ENCODE measurements at places on chromosomes 6 and 20. TPM values are rescaled to one million over a fixed set of nuclear protein-coding genes. Genes with fewer than 3 reads are reported as not detected.
A peak's percentile ranks its signal among the peaks of the same experiment; 100 is the strongest.

GRCh38 chr20:44735816-44736169 is 9.9 kb upstream of the KCNK15 start:
- H3K27me3 ChIP-seq: no peaks in the 10 kb centered on the region
- H3K4me3 ChIP-seq: no peak overlapping the region
- H3K36me3 ChIP-seq: no peaks in the 10 kb centered on the region
- H3K27ac ChIP-seq: no peak overlapping the region
- DNase-seq: no peak

DNA sequence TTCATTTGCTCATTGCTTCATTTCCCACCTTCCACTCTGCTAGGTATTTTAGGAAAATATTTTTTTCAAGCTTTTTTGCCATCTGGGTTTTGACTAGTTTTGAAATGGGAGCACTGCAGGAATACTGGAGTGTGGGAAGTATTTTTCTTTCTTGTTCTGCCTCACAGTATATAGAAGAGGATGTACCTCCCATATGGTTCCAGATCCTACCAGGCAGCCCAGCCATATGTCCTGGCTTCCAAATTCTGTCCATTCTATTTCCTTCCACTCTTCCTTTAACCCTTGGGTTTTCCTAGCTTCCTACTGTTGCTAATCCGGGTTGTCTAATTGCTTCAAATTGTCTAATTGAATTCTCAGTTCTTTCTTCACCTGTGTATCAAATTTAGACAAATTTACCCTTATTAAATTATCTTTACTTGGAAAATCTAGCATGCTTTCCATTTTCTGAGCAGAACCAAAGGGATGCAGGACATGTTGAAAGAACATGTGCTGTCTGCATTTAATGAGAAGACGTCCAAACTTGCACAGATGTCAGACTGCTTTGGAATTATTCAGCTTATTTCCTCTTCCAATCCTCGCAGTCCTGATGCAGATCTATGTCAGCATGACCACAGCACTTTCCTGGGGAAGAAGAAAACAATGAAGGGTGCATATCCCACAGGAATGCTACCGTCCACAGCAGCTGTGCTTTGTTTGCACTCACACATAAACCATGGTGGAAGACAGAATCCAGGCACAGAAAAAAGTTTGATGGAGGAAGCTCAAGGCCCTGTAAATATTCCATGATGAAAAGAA is 1273.9 kb upstream of the MAP3K7 start:
- DNase-seq: no peak
- H3K27me3 ChIP-seq: no peaks in the 10 kb centered on the region
- H3K4me3 ChIP-seq: no peak overlapping the region
- H3K4me1 ChIP-seq: no peaks in the 10 kb centered on the region

DNA sequence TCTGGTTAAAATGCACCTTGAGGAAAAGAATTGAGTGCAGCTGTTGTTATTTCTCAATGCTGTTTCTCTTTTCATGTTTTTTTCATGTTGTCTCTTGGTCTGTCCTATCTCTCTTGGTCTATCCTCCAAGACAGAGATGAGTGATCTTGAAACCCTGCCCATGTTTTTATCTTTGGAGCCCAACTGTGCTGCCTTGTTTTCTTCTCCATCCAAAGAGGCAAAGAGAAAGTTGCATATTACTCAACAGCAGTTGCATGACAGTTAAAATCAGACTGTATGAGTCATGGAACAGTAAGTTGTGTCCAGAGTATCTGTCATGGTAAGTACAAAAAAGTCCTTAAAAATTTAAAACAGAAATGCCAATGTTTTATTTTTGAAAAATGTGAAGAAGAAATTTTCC is 26.2 kb downstream of the BCAS1 start:
- H3K27me3 ChIP-seq: no peaks in the 10 kb centered on the region
- H3K27ac ChIP-seq: no peak overlapping the region
- H3K36me3 ChIP-seq: no peaks in the 10 kb centered on the region
- H3K4me3 ChIP-seq: no peak overlapping the region

The GPR63 gene
- 1.5 TPM for total RNA-seq

The ZNF343 gene
- 5.0 TPM for total RNA-seq

DNA sequence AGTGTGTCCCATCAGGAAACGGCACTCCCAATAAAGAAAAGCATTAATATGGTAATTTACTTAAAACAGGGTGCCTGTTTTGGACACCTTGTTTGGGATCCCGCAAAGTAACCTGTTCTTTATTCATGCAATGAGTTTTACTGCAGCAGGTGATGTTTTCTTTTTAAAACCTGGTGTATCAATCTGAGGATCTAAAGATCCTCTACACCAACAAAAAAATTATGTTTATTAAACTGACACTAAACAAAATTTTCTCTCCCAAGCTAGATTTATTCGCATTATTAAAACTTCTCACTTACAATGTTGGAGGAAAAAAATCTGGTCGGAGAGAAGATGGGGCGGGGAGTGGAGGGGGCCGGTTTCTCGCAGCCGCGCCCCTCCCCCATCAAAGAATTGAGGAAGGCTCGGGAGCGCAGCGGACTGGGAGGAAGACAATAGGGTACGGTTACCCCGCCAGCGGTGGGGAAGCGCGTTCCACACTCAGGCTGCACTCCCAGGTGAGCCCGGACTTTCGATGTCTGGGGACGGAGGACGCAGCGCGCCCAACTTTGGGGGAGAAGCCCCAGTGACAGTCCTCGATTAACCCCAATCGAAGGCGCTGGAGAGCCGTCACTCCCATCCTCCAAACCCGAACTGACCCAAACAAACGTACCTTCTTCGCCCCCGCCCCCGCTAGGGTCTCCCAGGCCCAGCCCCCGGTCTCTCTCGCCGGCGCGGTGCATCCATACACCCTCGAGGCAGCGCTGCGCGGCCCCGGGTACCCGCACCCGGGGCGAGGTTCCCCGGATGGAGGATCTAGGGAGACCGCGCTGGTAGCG is 1.3 kb downstream of the CD24 start:
- H3K36me3 ChIP-seq: no peaks in the 10 kb centered on the region
- H3K27ac ChIP-seq: no peak overlapping the region
- peak overlapping the region; percentile 33 for H3K4me3 ChIP-seq
- peaks cover 11% of the 10 kb centered on the region for H3K4me1 ChIP-seq
- peaks cover 89% of the 10 kb centered on the region for H3K27me3 ChIP-seq

DNA sequence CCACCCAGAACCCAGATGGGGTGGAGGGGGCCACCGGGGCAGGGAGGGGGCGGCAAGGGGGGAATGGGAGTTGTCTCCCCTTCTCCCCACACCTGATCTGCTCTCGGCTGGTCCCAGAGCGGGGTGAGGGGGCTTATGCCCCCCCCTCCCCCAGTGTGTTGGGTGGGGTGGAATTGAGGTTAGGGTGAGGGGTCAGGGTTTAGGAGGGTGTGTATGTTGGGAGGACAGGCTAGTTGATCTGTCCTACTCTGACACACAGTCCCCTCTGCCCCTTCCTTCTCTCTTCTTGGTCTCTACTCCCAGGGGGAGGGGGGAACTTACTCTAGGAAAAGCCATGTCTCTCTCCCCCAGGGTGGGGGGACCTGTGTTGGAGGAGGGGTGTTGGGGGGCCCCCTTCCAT is 1.9 kb upstream of the ZBTB9 start:
- H3K27me3 ChIP-seq: no peaks in the 10 kb centered on the region
- peaks cover 43% of the 10 kb centered on the region for H3K4me1 ChIP-seq
- DNase-seq: no peak

The HLA-DQB2 gene
- total RNA-seq: not detected

The OLIG3 gene
- total RNA-seq: not detected

- H3K36me3 ChIP-seq: no peaks in the 10 kb centered on the region
- no peak overlapping the region for H3K27ac ChIP-seq
- peaks cover 14% of the 10 kb centered on the region for H3K4me1 ChIP-seq
- H3K27me3 ChIP-seq: no peaks in the 10 kb centered on the region
- DNase-seq: no peak
Measured at GRCh38 chr6:90090866-90091265, 196.6 kb downstream of the GJA10 start.

The FAM184A gene
- total RNA-seq: 0.41 TPM

DNA sequence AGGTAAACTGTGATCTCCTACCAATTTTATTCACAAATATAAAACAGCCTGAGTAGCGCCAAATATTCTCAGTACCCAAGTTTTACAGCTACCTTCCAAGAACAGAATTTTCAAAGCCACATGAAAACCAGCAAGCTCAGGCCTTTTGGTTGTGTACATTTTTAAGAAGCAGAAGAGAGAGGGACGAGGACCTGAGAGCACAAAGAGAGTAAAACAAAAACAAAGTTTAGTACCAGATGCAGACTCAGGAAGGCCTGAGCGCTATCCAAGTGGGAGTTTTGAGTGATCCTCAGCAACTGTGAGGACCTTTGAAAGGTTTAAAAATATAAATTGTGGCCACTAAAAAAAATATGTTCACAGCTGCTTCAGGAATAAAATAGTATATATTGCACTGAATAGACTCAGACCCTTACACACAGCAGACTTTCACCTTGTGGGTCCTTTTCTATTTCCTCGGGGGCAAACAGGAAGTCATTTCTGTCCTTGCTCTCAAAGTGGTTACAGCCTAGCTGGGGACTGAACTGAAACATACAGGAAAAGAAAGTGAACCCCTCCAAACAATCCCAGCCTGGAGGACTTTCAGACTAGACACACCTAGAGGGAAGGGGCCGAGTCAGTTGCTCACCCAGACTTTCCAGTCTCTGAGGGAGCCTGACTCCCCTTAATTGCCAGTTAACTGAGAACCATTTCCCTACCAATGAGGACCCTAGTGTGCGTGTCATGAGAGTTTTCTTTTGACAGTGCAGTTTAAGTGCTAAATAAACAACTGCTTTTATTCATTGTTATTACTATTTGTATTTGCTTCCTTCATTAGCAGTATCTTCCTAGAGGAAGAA is 48.5 kb upstream of the NT5E start:
- H3K36me3 ChIP-seq: no peaks in the 10 kb centered on the region
- peaks cover 3% of the 10 kb centered on the region for H3K4me1 ChIP-seq
- H3K4me3 ChIP-seq: no peak overlapping the region

- H3K27me3 ChIP-seq: no peaks in the 10 kb centered on the region
- no peaks in the 10 kb centered on the region for H3K4me1 ChIP-seq
- H3K36me3 ChIP-seq: peaks cover 28% of the 10 kb centered on the region
- no peak for DNase-seq
- H3K4me3 ChIP-seq: peak overlapping the region; percentile 60
- peak overlapping the region; percentile 99 for H3K27ac ChIP-seq
Measured at GRCh38 chr6:31272836-31273626, 1.1 kb upstream of the HLA-C start.

Data from heart right ventricle (tissue), 16 donors.